IMR-90 (cell line): ENCODE measurements at places on chromosomes 6 and 20. TPM values are rescaled to one million over a fixed set of nuclear protein-coding genes. Genes with fewer than 3 reads are reported as not detected.
A peak's percentile ranks its signal among the peaks of the same experiment; 100 is the strongest.

DNA sequence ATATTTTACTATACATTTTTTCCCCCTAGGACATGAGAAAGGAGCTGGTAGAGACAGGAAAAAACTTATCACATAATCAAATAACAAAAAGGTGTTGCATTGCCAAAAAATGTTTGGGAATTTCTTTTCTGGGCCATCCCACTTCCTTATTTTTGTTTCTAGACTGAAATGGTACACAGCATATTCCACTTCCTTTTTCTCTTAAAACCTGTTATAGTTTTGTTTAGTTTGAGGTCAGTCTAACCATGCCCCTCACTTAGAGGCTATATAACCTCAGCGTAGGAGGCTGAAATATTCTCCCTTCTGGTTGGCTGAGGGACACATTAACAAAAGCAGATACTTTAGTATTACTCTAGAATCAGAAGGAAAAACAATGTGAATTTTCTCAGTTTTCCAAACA is 323.9 kb downstream of the GJA1 start:
- DNase-seq, result no peak

DNA sequence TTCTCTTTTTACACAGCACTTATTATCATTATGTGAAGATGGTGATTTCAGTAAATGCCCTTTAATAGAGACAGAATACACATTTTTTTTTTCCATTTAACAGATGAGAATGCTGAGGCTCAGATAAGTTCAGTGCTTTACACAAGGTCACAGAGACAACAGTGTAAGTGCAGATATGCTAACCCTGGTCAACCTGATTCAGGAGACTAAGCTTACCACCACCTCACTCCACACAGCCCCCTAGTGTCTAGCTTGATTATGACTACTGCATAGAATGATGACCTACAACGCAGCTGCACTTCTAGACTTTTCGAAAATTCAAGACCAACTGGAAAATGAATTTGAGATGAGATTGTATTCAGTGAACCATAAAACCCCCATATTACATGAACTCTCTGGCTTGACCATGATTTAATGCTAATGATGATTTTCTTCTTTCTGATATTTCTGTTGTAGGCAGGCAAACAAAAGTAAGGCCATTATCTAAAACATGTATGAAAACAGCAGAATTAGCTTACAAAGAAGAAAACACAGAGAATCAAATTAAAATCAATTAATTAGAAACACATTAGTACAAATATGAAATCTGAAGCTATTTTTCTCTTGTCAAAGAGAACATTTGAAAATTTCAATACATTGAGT is 212.1 kb upstream of the PHACTR1 start:
- DNase-seq, result peak; percentile 14

- DNase-seq, result no peak
Measured at GRCh38 chr6:21271428-21272155, 322.0 kb upstream of the SOX4 start.

GRCh38 chr20:6466075-6466810 is 301.2 kb upstream of the BMP2 start:
- peak; percentile 45 for DNase-seq

DNA sequence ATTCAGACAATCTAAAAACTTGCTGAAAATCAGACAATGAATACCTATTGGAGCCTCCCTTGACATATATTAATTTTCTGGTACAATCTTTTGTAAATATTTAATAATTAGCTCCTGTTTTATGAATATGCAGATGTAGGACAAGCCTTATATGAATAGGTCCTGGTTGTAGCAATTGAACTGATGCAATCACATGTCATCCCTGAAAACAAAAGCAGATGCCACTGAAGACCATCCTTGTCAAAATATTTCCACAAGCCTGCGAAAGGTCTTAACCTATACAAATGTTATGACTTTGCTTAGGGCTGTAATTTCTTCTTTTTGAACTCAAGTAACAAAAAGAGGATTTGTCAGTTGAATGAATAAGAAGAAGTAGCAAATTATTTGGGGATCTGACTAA is 722.1 kb downstream of the EYS start:
- no peak for DNase-seq

GRCh38 chr20:24782801-24783630 is 166.1 kb upstream of the CST7 start:
- no peak for DNase-seq

Gene DDO
- 0.13 and 0.15 TPM in 2 replicates for polyA plus RNA-seq

Gene VSX1
- polyA plus RNA-seq, result not detected in 2 replicates

Gene RAB44
- 0.03 and 0.06 TPM in 2 replicates for polyA plus RNA-seq

Gene KIF6
- polyA plus RNA-seq, result 0.09 and 0.10 TPM in 2 replicates

Gene MAFB
- polyA plus RNA-seq, result 0.07 and 0.10 TPM in 2 replicates

Gene TMC2
- not detected in 2 replicates for polyA plus RNA-seq
